ENCODE measurements at places on chromosomes 3 and 15.

- no peak for DNase-seq
Observed at GRCh38 chr15:82959423-82959822, 6.9 kb upstream of the HOMER2 start.

GRCh38 chr3:128922804-128923459 lies 43.5 kb downstream of the ACAD9 start:
- DNase-seq = no peak

GRCh38 chr15:49462232-49462844 lies 39.3 kb downstream of the FGF7 start:
- DNase-seq = no peak

DNA sequence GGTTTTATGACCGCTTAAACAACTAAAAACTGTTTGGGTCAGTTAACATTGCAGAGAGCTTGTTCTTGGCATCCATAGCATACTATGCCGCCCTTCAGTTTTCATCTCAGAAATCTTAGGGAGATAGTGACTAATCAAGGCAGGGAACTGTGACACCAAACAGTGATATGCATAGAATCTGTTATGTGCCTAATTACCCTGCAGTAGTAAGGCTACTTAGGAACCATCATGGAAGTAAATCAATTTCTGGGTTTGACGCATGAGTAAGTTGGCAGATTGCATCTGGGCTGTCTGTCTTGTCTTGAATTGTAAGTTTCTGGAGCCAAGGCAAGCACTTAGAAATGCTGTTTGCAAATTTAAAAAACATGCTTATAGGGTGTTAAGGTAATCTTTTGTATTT lies 22.5 kb downstream of the KCTD6 start:
- DNase-seq = no peak

DNA sequence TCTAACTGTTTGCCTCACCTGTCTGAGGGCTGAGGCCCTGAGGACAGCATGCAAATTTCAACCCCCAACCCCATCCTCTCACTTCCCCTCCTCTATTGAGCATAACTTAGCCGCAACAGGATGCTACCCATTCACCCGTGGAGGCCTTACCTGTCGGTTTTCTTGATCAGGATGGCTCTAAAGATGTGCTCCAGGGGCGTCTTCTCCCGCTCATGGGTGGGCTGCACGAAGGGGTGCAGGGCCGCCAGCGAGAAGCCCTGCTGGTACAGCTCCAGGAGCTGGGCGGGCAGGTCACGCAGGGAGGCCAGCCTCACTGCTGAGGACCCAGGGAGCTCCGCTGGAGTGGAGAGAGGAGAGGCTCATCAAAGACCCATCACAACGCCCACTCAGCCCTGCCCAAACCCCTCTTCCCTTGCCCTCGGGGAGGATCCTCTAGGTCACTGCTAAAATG lies 79.8 kb downstream of the RFTN1 start:
- DNase-seq = no peak

GRCh38 chr15:96326328-96327154 lies 4.0 kb upstream of the NR2F2 start:
- DNase-seq = no peak

GRCh38 chr3:125375950-125376679 lies 990 bp upstream of the ZNF148 start:
- no peak for DNase-seq

- DNase-seq = no peak
Observed at GRCh38 chr3:112973325-112974177, 1.4 kb downstream of the CD200R1 start.

- no peak for DNase-seq
Observed at GRCh38 chr15:56831467-56832005, 86.9 kb upstream of the TCF12 start.

DNA sequence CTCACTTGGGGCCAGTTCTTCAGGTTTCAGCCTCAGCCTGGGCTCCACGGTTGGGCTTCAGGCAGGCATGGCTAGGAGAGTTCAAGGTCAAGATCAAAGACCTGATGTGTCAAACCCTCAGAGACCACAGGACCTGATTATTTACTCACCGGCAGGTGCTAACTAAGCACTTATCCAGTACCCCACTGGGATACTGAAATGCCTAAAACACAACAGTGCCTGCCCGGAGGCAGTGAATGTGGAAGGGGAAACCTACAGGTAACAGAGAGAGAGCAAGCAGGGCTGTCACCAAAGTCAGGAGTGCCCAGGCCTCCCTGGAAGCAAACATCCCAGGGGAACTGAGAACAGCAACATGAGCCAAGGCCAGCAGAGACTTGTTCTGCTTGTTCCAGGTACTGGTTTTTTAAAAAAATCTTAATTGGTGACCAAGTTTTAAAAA lies 6.7 kb downstream of the IDH2 start:
- no peak for DNase-seq

- no peak for DNase-seq
Observed at GRCh38 chr3:136311261-136311660, 61.1 kb downstream of the PCCB start.

GRCh38 chr15:27601239-27601960 lies 497.7 kb downstream of the OCA2 start:
- DNase-seq = no peak

DNA sequence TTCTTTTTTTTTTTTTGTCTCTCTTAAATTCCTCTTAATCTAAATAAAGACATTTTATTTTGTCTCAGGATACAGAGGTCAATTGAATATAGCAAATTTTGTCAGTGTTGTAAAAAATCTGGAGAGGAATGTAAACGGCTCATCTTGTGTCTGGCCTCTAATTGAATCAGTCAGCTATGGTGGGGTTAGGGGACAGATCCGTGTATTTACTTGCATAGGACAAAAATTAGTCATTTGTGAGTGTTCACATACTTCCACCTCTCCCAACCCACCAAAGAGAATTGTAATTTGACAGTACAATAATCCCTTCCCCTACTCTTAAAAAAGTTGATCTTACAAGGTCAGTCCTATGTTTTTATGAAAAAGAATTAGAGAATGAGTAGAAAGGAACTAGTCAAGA lies 18.3 kb downstream of the PPARG start:
- DNase-seq = no peak

DNA sequence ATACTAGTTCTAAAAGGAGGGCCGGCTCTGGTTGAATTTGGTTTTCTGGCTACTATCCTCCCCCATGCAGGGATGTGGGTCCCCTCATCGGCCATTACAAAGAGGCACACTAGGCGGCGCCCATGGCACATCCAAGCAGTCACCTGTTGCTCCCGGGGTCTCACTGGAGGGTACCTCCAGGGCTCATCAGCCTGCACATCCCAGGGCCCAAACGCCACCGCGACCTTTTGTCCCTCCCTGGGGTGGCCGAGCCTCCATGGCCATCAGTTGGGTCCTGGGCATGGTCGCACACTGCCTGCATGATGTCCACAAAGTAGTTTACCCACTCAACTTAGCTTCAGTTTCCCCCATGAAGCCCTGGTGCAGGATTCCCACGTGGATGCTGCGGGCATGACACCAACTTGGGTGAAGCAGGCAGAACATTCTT lies 28.3 kb downstream of the IDH3A start:
- no peak for DNase-seq

- no peak for DNase-seq
Observed at GRCh38 chr3:23594066-23594465, 211.7 kb upstream of the UBE2E1 start.

DNA sequence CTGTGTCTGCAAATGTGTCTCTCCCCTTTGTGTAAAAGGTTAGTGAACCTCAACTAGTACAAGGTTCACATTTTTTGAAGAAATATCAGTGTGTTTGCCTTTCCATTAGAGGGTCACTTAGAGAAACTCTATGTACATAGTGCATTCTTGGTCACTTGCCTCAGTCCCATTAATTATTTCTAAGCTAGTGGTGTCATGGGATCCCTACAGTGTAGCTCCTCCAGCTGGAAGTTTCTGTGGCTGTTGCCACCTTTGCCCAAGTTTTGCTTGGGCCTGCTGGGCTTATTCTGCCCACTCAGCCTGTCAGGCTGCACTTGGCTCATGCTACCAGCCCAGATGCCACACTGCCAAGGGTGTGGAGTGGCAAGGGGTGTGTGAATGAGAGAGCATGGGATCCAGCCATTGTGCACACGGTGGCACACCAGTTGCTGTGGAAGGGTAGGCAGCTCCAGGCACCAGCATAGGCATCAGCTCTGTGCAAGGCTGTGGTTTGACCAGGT lies 161.7 kb downstream of the ARPP21 start:
- no peak for DNase-seq

GRCh38 chr3:146067048-146067447 lies 93.9 kb downstream of the PLOD2 start:
- DNase-seq = no peak

DNA sequence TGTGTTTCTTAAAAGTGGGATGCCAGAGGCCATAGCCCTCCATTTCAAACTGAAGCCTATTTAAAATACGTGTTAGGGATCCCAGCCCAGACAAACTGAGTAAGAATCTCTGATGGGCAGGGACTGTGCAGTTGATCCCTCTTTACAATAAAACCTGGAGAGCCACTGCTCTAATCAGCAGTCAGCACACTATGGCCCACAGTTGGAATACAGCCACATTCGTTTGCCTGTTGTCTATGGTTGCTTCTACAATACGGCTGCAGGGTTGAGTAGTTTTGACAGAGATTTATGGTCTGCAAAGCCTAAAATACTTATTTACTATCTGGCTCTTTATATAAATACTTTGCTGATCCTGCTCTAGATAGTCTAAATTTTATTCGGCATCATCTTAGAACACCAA lies 32.4 kb downstream of the TJP1 start:
- DNase-seq = no peak

DNA sequence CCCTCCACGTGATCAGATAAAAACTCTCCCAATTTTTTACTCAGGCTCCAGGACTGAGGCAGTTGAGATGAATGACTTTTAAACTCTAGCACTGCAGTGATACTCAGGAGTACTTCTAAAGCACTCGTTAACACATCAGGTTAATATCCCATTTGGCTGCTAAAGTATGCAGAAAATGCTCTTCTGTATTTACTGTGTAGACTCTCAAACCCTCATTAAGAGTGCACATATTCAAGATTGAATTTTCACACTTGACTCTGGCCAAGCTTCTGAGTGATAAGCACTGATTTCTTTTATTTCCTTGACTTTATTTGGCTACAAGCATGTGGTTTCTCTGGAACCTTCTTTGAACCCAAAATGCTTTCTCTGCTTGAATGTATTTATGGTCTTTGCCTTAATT lies 392.3 kb upstream of the NECTIN3 start:
- DNase-seq = no peak

- DNase-seq = no peak
Observed at GRCh38 chr3:144112036-144112435, 140.4 kb downstream of the DIPK2A start.

- no peak for DNase-seq
Observed at GRCh38 chr15:94375997-94376396, 144.6 kb downstream of the MCTP2 start.

GRCh38 chr3:188931036-188931435 lies 240.7 kb upstream of the TPRG1 start:
- no peak for DNase-seq

DNA sequence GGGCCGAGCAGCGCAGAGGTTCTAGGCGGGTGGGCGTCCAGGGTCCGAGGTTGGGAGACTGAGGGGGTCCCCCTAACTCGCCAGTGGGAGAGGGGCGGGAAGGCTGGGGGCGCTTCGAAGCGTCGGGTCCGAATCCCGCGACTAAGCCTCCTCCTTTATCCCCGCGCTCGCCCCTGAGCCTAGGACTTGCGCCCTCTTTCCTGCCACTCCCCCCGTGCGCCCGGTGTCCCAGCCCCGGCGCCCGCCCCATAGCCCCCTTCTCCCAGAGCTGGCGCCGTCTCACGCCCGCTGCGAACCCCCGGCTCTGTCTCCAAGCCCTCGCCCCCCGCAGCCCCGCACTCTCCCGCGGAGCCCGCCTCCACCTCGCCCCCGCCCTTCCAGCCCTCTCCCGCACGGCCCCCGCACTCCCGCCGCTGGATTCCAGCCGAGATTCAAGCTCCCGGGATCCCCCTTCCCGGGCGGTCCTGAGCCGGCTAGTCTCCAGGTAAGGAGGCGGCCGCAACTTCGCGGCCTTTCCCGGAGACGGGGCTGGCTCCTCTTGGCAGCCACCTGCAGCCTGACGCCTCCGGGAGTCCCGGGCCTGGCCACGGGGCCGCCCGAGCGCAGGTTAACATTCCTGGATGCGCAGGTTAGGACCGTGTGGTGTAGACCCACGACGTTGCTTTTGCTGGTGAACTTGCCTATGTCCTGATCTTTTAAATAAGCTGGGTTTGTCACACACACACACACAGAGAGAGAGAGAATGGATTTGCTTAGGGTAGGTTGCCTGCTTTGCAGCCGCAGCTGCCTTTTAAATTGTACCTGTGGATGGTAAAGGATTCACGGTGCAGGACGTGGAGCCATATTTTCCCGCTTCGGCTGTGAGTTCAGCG lies 563 bp downstream of the PXYLP1 start:
- no peak for DNase-seq

DNA sequence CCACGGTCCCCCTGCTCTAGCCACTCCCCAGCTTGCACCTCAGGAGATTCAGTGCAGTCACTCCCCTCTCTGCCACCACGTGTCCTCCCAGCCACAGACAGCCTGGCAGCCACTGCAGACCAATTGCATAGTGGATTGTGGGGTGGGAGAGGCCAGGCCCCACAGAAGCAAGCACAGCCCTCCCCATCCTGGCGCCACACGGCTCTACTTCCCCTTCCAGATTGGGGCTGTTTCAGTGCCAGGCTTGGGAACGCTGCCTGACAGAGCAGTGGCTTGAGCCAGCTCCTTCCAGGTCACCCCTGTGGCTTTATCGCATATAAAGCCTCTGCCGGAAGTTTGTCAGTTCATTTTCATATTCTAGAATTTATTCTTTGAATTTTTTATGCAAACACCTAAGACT lies 90.7 kb downstream of the TMEM266 start:
- DNase-seq = no peak

GRCh38 chr3:196210673-196211556 lies at the start of gene ZDHHC19:
Gene ZDHHC19 (minus strand): TSS chr3:196211400. CDS start chr3:196211315, 85 bp downstream.
- no peak for DNase-seq

DNA sequence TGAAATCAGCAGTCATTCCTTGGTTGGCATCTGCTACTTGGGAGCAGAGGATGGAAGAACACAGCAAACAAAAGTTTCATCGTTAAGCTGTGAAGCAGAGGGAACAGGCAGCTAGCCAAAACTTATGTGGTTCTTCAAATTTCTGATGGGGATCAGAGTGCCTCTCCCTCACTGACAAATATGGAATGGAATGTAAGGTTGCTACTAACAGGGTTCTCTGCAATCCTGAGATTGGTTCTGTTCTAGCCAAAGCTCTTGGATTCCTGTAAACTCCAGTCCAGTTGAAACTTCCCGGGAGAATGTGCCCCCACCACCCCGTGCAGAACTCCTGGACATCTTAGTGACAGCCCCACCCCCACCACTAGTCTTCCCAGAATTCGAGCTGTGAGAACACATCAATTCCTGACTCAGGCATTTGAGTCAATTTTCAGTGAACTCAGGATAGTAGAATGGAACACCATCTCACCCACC lies 55.9 kb upstream of the PHLDB2 start:
- peak; percentile 68 for DNase-seq
